Osteocyte (in vitro differentiated cells): ENCODE measurements at places on chromosomes 16 and 17. TPM values are rescaled to one million over a fixed set of nuclear protein-coding genes. Genes with fewer than 3 reads are reported as not detected.

TMEM204 gene
- total RNA-seq = 13.5 and 14.5 TPM in 2 replicates

- DNase-seq = no peak
- no peaks in the 10 kb centered on the region for H3K27me3 ChIP-seq
- no peaks in the 10 kb centered on the region for H3K36me3 ChIP-seq
- H3K4me1 ChIP-seq = peaks cover 43% of the 10 kb centered on the region
- no peak overlapping the region for H3K4me3 ChIP-seq
- peak overlapping the region; percentile 74 for H3K27ac ChIP-seq
These were observed 11.5 kb downstream of the CDH13 start for GRCh38 chr16:82638095-82638798.

DNA sequence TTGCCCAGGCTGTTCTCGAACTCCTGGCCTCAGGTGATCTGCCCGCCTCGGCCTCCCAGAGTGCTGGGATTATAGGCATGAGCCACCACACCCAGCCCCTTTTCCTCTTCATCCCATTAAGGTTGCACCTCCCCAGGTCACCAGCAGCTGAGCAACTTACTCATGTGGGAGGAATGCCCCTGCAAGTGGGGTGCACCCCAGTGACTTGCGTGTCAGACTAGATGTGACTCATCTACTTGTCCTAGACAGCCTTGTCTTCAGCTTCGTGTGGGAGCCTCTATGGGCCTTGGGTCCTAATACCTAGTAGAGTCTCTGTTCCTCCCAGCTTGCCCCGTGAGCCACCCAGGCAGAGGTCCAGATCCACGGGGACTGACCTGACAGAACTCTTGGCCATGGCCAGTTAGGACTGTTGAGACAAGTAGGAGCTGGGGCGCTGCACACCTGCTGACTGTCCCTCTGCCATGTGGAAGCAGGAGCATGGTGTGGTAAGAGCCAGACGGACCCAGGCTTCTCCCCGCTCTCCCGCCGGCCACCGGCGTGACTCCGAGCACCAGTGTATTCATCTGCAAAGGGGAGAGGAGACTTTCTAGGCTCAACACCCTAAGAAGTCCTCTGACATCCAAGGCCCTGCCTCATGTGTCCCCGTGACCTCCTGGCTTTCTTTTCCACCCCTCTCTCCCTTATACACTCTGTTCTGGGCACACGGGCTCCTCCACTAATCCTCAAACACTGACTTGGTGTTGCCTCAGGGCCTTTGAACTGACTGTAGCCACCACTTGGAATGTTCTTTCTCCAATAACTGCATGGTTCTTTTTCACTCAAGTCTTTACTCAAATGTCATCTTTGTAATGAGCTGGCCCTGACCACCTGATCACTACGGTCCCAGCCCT, 11.6 kb upstream of the CBX4 start:
- H3K36me3 ChIP-seq = no peaks in the 10 kb centered on the region
- no peak for DNase-seq
- no peak overlapping the region for H3K27ac ChIP-seq
- peaks cover 2% of the 10 kb centered on the region for H3K27me3 ChIP-seq

- no peak overlapping the region for H3K4me3 ChIP-seq
- H3K27me3 ChIP-seq = peaks cover 65% of the 10 kb centered on the region
- no peaks in the 10 kb centered on the region for H3K36me3 ChIP-seq
- no peak overlapping the region for H3K27ac ChIP-seq
- DNase-seq = no peak
These were observed 1.2 kb downstream of the HOXB1 start for GRCh38 chr17:48529683-48530009.

GRCh38 chr16:78244131-78244895, 144.9 kb downstream of the WWOX start:
- no peak overlapping the region for H3K27ac ChIP-seq
- H3K27me3 ChIP-seq = no peaks in the 10 kb centered on the region
- H3K4me3 ChIP-seq = no peak overlapping the region
- peaks cover 2% of the 10 kb centered on the region for H3K36me3 ChIP-seq

DNA sequence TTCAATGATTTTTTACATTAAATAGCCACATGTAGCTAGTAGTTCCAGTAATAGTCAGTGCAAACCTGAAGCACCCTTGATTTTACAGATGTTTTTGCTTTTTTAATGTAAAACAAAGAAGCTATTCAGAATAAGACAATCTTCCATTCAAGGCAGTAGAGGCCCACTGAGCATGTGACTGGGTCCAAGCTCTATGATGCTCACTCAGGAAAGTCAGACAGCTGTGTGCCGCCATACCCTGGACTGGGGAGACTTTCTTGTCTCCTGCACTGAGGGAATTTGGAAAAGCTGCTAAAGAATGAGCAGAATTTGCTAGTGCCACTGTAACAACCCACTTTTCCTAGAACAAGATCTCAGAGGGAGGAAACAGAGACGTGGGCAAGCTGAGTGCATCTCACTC, 11.5 kb downstream of the CENPN start:
- H3K4me1 ChIP-seq = no peaks in the 10 kb centered on the region
- H3K27me3 ChIP-seq = no peaks in the 10 kb centered on the region
- peaks cover 5% of the 10 kb centered on the region for H3K36me3 ChIP-seq
- no peak overlapping the region for H3K4me3 ChIP-seq
